HS-27A (cell line): ENCODE measurements at places on chromosomes 1 and 21.

DNA sequence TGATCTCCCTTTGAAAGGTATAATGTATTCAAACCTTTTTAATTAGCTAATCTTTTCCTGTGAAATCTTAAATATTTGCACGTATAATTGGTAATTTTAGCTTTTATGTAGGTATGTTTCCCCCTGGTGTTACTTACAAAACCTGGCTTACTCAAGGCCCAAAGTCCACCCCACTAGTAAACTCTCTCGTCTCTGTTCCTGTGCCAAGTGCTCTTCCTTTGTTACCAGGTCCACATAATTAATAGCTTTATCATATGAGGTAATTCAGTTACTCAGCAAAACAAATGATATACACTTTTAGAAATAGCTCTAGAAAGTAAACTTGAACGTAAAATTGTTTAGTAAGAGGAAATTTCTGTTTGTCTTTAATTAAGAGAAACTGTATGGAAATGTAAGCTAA lies 36.7 kb downstream of the NFIA start:
- no peak for DNase-seq

- no peak for DNase-seq
Observed at GRCh38 chr1:19461220-19461554, 24.2 kb downstream of the CAPZB start.

- no peak for DNase-seq
Observed at GRCh38 chr1:76961820-76962207, 94.5 kb downstream of the ST6GALNAC5 start.

DNA sequence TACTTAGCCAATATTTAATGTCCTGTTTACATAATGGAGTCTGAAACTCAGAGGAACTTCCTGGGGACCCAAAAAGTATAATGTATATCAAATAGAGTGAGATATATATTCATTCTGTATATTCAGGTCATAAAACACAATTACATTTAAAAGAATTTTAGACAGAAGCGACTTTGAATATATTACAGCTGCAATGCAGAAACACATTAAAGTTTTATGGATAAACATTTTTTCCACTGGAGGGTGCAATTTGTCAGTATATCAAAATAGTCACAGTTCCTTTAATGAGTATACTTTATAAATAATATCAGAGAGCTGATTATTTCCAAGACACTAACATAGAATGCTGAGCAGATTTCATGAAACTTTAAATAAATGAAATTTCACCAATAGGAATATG lies 43.9 kb upstream of the CRB1 start:
- no peak for DNase-seq

- no peak for DNase-seq
Observed at GRCh38 chr1:183330335-183330734, 87.8 kb downstream of the NMNAT2 start.

GRCh38 chr1:83813576-83813975 lies 185.4 kb downstream of the TTLL7 start:
- DNase-seq, result no peak

DNA sequence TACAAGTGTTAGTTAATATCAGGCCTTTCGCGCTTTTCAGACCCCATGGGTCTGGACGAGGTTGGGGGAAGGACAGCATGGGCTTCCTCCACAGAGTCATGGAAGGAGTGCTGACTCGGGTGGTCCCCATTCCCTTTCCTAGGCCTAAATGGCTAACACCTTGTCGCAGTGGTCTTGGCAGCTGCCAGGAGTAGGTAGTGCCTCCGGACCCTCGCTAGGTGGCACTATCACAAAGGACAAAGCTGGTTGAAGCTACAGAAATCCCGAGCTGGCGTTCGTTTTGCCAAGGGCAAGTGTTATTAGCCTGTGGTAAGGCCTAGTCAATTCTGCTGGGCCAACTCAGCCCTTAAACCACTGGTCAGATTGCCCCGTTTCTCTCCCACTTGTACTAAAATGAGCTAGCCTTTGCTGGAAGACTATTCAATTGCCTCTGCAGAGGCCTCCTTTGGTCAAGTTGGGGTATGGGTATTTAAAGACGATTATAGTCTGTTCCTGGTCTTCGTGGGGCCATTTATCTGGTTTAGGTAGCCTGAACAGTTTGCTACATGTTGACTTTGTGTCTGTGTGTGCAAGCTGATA lies 1.1 kb upstream of the UBE2Q1 start:
- peak; percentile 75 for DNase-seq

- no peak for DNase-seq
Observed at GRCh38 chr1:28176492-28177470, at the start of gene PTAFR. Gene PTAFR, minus strand, starts transcription at chr1:28176690. Its CDS starts 25,669 bp downstream, at chr1:28151021.

DNA sequence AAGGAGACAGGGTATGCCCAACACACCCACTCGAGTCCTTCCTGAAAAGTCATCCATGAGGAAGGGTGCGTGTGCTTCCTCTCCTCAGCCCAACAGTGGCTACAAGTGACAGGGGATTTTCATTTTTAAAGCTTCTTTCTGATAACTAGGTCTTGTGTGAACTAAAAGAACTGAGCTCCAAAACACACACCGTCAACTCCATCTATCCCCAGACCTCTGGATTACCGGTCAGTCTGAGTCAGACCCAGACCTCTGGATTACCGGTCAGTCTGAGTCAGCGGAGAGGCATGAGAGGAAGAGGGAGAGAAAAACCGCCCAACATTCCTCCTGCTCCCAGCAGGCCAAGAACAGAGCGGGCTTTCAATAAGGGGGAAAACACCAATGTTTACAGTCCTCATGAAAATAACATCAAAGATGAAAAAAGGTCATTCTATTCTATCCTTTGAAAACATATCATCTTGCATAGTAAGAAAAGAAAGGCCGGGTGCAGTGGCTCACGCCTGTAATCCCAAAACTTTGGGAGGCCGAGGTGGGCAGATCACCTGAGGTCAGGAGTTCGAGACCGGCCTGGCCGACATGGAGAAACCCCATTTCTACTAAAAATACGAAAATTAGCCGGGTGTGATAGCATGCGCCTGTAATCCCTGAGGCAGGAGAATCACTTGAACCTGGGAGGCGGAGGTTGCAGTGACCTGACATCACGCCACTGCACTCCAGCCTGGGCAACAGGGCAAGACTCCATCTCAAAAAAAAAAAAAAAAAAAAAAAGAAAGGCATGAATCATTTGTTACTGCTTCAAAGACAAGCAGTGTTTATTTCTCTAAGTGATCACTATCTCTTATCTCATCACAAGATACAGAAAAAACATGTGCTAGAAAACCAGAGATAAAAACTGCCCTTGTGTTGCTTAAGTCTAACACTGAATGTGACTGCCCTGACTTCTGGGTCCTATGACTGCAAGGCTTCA lies 3.4 kb downstream of the PTTG1IP start:
- DNase-seq, result peak; percentile 97

GRCh38 chr21:31255896-31256295 lies 88.2 kb downstream of the TIAM1 start:
- DNase-seq, result no peak

DNA sequence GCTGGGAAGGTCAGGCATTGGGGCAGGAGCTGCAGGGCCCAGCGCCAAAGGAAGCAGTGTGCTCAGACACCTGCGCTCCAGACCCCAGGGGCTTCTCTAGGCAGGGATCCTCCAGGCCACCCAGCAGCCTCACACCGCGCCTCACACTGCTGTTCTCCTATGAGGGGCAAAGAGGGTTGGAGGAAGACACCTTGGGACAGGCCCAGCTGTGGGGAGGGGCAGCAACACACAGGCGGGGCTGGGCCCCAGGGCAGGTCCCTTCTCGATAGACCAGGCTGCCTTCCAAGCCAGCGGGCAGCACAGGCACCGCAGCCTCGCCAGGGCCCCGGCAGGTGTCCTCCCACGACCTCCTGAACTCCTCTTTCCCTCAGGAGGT lies 20.7 kb upstream of the PRSS38 start:
- DNase-seq, result no peak

DNA sequence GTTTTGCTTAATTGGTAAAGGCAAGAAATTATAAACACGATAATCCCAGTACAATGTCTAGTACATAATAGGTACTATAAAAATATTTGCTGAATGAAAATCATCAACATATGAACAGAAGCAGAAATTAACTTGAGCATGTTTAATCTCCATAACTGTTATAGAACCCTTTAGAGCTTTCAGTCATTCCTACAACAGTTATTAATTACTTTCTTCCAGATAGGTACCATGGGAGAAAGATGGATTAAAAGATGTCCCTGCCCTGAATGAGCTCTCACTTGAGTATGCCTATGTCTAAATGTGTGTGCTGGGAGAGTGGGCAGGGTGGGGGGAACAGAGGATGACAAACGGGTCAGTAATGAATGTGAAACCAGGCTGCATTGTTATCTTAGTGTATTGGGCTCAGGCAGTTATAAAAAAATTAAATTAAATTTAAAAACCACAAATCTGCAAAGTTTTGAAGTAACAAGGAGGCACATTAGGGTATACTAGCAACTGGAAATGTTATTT lies 2.4 kb downstream of the EPS15 start:
- no peak for DNase-seq

DNA sequence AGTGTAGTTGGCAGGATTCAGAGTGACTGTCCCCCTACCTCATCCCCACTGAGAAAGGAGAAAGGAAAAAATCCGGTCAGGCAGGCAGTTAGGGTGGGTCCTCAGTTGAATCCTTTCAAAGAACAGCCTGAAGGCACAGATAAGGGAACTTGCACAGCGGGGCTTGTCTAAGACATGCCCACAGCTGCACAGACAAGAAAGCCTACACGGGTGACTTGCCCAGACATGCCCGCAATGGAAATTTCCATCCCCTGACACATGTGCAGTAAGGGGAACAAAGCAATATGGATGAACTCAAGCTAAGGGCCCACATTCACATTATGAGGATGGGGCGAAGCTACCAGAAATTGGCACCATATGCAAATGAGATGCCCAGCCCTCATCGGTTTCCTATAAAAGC lies 82.5 kb downstream of the DESI2 start:
- DNase-seq, result no peak

DNA sequence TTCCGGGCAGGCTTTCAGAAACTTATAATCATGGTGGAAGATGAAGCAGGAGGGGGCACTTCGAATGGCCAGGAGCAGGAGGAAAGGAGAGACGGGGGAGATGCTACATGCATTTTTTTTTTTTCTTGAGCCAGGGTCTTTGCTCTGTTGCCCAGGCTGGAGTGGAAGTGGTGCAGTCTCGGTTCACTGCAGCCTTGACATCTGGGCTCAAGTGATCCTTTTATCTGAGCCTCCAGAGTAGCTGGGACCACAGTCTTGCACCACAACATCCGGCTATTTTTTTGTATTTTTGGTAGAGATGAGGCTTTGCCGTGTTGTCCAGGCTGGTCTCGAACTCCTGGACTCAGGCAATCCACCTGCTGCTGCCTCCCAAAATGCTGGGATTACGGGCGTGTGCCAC lies 61.6 kb downstream of the SELENOF start:
- DNase-seq, result no peak

GRCh38 chr1:118396829-118397495 lies 211.9 kb upstream of the SPAG17 start:
- no peak for DNase-seq

GRCh38 chr1:221182791-221183533 lies 303.7 kb downstream of the HLX start:
- no peak for DNase-seq

DNA sequence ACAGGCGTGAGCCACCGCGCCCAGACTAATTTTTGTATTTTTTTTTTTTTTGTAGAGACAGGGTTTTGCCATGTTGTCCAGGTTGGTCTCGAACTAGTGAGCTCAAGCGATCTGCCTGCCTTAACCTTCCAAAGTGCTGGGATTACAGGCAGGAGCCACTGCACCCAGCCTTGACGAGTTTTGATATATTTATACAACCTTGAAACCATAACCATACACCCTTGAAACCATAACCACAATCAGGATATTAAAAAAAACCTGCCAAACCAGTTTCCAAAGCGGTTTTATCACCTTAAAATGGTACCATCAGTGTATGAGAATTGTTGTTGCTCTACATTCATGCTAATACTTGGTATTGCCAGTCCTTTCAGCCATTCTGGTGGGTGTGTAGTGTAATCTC lies 3.7 kb upstream of the PHACTR4 start:
- DNase-seq, result no peak

- no peak for DNase-seq
Observed at GRCh38 chr1:46510341-46510997, 20.8 kb downstream of the DMBX1 start.

DNA sequence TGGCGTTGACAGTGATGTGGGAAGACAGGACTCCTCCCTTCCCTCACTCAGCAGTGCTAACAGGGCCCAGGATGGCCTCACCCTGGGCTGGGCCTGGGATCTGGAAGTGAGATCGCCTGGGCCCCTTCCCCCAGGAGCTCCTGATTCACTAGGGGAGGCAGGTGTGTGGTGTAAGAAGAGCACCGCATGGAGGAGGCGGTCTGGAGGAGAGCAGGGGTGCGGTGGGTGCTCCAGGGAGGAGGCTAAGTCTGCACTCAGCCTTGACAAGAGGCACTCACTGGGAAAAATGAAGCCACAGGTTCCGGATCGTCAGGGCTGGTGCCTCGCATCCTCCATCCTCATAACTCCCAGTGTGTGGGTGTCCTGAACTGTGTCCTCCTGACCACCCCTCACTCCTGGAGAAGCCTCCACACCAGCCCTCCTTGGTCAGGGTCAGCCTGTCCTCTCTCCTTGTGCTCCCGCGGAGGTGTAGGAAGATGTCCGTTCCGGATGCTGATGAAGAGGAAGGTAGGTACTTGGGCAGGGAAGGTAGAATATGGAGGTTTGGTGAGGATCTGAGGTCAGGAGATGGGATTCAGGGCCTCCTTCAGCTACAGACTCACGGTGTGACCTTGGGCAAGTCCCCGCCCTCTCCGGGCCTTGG lies 142.1 kb upstream of the WNT4 start:
- no peak for DNase-seq

GRCh38 chr21:31803039-31804007 lies 69.5 kb upstream of the HUNK start:
- no peak for DNase-seq

- no peak for DNase-seq
Observed at GRCh38 chr1:167342846-167343245, 122.2 kb downstream of the POU2F1 start.

DNA sequence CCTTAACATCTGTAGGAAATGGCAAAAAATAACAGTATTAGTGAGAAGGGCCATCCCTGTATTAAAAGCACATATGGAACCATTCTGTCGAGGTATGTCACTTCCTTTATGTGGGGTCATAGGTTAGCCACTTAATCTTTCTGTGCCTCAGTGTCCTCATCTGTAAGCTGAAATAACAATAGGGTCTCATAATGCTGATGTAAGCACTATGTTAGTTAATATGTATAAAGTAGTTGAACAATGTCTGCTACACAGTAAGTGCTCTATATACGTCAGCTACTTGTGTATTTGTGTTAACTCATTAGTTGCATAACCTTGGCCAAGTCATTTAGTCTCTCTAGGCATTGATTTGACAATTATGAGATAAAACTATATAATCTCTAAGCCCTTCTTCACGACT lies 11.8 kb downstream of the PLPPR5 start:
- no peak for DNase-seq

DNA sequence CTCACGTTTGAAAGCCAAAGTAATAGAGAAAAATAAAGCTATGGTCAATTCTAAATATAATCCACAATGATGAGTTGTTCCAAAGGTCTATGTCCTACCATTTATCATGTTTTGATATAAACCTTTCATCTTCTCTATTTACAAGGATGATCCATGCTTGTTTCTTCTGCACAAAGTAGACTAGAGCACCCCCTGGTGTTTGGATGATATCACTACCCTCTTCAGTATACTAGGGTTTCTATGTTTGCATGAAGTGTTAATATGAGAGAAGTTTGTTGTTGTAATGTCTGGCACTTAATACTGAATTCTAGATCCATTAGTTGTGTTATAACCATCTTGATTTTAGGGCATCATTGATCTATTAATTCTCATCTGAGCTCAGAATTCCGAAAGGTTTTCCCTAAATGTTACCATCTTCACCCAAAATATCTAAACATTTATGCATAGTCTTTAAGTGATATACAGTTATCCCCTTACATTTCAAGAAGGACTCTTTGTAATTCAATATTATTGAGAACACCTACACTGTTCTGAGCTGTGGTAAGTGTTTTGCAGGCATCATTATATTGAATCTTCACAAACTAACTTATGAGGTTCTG lies 21.1 kb downstream of the CLDN8 start:
- DNase-seq, result peak; percentile 12
